Hepatocyte (in vitro differentiated cells): ENCODE measurements at places on chromosomes 3 and 15. TPM values are rescaled to one million over a fixed set of nuclear protein-coding genes. Genes with fewer than 3 reads are reported as not detected.

Gene FSIP1
- total RNA-seq, result 0.56 and 0.60 TPM in 2 replicates

Gene ADGRG7
- 33.3 and 34.1 TPM in 2 replicates for total RNA-seq

- DNase-seq, result no peak
- no peaks in the 10 kb centered on the region for H3K4me1 ChIP-seq
- H3K27ac ChIP-seq, result no peak overlapping the region
- H3K4me3 ChIP-seq, result no peak overlapping the region
Observed at GRCh38 chr3:144663456-144664436, 692.1 kb downstream of the DIPK2A start.

- H3K4me1 ChIP-seq, result no peaks in the 10 kb centered on the region
- H3K4me3 ChIP-seq, result no peak overlapping the region
- no peaks in the 10 kb centered on the region for H3K27me3 ChIP-seq
- no peak overlapping the region for H3K27ac ChIP-seq
- no peaks in the 10 kb centered on the region for H3K36me3 ChIP-seq
Observed at GRCh38 chr3:41184394-41184793, 14.9 kb upstream of the CTNNB1 start.

- no peak overlapping the region for H3K4me3 ChIP-seq
- H3K27ac ChIP-seq, result no peak overlapping the region
- no peaks in the 10 kb centered on the region for H3K4me1 ChIP-seq
- H3K36me3 ChIP-seq, result peaks cover 3% of the 10 kb centered on the region
- no peaks in the 10 kb centered on the region for H3K27me3 ChIP-seq
Observed at GRCh38 chr3:47681016-47681415, 100.7 kb downstream of the SMARCC1 start.

GRCh38 chr15:36371509-36371908 is 207.9 kb upstream of the CDIN1 start:
- no peak overlapping the region for H3K4me3 ChIP-seq
- H3K36me3 ChIP-seq, result no peaks in the 10 kb centered on the region
- H3K27ac ChIP-seq, result no peak overlapping the region
- H3K27me3 ChIP-seq, result no peaks in the 10 kb centered on the region
- DNase-seq, result no peak
